PC-9 (cell line): ENCODE measurements at places on chromosomes 3 and 15. TPM values are rescaled to one million over a fixed set of nuclear protein-coding genes. Genes with fewer than 3 reads are reported as not detected.

DNA sequence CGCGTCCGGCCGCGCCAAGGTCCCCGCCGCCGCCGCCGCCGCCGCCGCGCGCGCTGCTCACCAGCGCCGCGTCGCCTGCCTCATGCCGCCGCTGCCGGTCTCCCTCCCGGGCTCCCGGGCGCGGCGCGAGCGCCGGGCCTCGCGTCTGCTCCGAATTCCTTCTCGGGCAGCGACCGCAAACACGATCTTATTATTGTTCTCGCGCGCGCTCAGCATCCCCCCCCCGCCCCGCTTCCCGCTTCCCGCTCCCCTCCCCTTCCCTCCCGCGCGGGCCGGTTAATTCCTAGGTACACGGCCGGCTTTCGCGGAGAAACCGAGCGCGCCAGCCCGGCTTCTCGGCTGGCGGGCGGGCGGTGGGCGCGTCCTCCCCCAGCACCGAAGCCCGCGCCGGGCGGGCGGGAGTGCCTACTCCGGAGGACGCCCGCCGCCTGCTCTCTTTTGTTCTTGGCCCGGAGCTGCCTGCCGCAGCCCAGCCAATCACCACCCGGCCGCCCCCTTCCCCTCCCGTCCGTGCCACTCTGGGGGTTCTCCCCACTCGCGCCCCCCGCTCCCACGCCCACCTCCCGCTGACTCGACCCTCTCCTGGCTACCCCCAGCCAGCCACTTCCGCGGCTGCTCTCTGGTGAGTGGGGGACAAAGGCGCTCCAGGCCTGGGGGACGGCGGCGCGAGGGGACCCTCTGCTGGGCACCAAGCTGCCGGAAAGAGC lies at the start of gene HDGFL3:
TSS of gene HDGFL3 (minus strand) at position 164 of the 707 bp plus-strand sequence. CDS start 409 bp downstream, outside the sequence.
- DNase-seq = peak; percentile 9

GRCh38 chr3:193573403-193574191 lies 18.9 kb upstream of the ATP13A4 start:
- DNase-seq = no peak

GRCh38 chr3:36679384-36680200 lies 84.8 kb downstream of the DCLK3 start:
- no peak for DNase-seq

GRCh38 chr15:68565726-68566125 lies 13.1 kb upstream of the CORO2B start:
- no peak for DNase-seq

DNA sequence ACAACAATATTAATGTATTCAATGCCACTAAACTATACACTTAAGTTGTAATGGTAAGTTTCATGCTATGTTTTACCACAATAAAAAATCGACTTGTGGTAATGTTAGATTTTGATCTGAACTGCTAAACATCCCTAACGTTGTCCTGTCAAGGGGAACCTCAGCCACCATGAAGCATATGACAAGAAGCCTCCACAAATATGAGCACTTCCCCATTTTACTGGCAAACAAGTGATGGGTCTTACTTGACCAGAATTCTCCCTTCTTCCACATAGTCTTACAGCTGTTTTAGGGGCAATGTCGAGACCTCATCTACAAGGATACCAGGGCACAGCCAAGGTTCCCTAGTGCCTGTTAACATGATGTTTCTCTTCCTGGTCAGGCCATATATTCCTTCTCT lies 124.2 kb upstream of the ABI3BP start:
- no peak for DNase-seq

DNA sequence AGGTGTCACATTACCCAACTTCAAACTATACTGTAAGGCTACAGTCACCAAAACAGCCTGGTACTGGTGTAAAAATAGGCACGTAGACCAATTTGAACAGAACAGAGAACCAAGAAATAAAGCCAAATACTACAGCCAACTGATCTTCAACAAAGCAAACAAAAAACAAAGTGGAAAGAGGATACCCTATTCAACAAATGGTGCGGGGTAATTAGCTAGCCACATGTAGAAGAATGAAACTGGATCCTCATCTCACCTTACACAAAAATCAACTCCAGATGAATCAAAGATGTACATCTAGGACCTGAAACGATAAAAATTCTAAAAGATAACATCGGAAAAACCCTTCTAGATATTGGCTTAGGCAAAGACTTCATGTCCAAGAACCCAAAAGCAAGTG lies 13.1 kb downstream of the PEAK1 start:
- DNase-seq = no peak

DNA sequence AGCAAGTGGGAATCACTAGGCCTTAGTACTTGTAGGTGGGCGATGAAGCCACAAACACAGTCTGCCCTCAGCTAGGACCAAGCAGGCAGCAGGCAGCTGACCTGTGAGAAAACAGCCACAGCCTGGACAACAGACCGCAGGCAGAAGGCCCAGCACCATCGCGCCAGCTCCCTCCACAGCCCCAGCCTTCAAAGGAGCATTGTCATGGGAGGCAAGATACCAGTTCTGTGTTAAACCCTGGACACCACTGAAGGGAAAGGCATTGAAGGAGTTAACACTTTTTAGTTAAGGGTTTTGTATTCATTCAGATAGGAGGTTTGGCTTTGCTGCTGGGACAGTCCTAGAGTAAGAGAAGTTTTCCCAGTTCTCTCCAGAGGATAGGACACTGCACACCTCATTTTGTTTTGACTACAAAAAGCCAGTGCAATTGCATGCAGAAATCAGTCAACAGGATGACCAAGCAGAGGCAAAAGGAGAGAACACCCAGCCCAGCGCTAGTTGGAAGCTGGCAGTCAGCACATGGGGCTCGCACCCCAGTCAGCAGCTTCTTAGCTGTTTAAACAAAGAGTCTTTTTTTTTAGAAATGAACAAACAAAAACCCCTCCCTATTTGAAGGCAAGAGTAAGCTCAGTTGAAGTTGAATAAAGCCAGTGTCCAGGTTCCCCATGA lies 286.1 kb upstream of the TPM1 start:
- no peak for DNase-seq

DNA sequence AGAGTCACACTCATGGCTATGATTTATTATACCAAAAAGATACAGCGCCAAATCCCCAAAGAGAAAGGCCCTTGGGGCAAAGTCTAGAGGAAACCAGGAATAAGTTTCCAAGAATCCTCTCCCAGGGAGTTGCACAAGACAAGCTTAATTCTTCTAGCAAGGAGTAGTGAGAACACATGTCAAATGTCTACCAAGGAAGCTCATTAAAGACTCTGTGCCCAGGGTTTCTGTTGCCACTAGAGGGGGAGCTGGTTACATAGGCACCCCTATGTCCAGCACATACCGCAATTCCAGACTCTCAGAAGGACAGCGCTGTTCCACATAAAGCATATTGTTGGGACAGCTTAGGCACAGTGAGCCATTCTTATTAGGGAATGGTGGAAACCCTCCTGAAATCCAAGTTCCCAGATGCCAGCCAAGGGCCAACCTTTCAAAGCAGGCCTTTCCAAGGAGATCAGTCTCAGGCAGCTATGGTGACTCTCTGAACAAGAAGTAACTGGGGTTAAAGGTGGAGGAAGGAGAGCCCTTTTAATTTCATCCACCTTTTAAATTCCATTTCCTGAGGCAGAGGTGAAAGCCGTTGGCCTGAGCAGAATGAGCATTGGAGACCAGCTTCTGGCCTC lies 194.2 kb downstream of the UACA start:
- peak; percentile 56 for DNase-seq

DNA sequence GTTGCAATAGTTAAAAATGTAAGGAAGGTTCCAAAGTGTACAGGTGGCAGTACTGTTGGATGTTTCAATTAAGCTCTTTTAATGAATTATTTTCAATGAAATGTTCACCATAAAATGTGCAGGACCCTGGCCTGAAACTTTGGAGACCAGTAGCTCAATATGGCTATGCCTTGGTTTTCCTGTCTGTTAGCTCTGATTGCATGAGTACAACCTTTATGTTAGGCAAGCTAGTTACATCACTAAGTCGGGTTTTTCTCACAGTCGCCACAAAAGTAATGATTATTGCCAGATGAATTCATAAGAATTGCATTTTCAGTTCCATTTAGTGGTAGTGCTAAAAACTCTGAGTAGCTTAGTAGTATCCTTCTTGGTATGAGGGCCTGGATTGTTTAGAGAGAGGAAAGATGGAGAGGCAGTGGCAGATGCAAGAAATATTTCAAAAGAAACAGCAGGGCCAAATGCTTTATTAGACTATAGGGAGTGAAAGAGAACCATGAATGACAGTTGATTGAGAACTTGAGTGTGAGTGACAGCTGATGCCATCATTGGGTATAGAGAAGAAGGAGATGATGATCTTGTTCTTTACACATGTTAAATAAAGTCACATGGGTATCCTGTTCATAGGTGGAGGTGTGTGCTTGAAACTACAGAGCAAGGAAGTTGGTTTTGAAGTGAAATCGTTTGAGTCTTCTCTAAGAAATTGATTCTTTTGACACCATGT lies 109.5 kb downstream of the AKAP13 start:
- DNase-seq = no peak

GRCh38 chr3:66481071-66482017 lies 19.5 kb downstream of the LRIG1 start:
- DNase-seq = no peak

DNA sequence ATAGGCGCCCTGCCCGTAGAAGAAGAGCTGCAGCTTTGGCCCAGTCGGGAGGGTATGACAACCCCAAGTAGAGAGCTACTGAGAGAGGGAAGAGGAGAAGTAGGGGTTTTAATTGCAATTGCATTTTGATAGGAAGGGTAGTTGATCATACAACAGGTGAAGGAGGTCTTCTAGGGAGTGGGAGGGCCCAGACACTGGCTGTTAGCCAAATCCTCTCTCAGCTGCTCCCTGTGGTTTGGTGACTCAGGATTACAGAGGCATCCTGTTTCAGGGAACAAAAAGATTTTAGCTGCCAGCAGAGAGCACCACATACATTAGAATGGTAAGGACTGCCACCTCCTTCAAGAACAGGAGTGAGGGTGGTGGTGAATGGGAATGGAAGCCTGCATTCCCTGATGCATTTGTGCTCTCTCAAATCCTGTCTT lies 408.9 kb upstream of the THBS1 start:
- peak; percentile 88 for DNase-seq

DNA sequence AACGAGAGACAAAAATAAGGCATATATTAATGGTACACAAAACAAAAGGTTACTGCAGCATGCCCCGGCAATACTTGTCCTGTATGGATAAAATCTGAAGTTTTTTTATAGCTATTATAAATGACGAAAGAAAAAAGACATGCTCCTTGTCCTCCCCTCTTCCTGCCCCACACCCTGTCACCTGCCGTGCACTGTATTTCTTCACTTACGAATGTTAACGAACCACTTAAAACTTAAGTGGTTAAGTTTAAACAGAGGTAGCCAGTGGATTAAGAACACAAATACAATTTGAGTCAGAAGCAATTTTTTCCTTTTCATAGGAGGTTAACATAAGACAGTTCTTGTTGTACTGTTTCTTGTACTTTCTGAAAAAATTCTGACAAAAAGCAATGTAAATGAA lies 799.1 kb upstream of the NECTIN3 start:
- no peak for DNase-seq

GRCh38 chr3:44992555-44993470 lies 16.8 kb downstream of the EXOSC7 start:
- no peak for DNase-seq

GRCh38 chr3:116863822-116864589 lies 154.4 kb downstream of the TUSC7 start:
- no peak for DNase-seq

GRCh38 chr3:23576379-23576959 lies 229.3 kb upstream of the UBE2E1 start:
- DNase-seq = peak; percentile 41

DNA sequence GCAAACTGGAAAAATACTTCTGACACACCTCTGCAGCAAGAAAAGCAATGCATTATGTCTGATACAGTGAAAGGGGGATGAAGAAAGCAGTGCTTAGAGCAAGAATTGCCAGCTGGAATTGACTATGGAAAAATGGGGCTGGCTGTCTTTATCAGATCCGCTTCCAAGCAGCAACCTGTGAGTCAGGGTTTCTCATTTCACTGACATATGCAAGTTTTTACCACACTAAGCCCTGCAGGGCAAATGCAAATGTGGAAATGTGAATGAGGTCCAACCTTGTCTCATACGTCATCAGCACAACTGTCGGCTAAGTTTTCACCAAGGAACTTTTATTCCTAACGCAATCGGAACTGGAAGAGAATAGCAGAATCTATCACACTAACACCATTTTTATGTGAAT lies 172.5 kb upstream of the GADL1 start:
- peak; percentile 72 for DNase-seq

DNA sequence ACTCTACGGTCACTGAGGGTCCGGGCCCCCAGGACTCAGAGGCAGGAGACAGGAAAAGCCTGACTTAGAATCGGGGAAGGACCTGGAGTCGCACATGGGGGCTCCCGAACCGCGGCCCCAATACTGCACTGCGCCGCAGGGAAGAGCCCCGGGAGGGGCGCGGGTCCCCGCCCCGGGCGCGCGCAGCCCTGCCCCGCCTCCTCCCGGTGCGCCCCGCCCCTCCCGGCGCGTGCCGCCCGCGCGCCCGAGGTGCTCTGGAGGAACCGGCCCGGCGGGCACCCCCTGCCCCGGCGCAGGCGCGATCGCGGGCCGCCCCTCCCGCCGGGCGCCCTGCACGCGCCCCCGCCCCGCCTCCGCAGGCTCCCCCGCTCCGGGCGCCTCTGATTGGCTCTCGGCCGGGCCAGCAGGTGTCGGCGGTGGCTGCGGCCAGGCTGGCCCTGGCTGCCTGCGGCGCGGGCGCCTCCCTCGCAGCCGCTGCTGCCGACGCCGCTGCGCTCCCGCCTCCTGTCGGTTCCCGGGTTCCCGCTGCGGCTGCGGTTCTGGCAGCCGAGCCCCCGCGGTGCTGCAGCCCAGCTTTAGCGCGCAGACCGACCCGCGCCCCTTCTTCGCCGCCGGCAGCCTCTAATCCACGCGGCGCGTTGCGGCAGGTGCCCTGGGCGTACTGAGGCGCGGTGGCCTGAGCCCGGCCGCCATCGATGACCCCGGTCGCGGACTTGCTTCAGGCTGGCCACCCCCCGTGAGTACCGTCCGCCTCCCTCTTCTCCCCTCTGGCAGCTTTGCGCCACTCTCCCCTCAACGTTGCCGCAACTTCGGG lies at the start of gene MYRIP:
TSS of gene MYRIP (plus strand) at position 429 of the 814 bp plus-strand sequence. CDS start 91,208 bp downstream, outside the sequence.
- peak; percentile 17 for DNase-seq

- no peak for DNase-seq
These were observed 159.9 kb upstream of the CMC1 start for GRCh38 chr3:28081533-28081947.

DNA sequence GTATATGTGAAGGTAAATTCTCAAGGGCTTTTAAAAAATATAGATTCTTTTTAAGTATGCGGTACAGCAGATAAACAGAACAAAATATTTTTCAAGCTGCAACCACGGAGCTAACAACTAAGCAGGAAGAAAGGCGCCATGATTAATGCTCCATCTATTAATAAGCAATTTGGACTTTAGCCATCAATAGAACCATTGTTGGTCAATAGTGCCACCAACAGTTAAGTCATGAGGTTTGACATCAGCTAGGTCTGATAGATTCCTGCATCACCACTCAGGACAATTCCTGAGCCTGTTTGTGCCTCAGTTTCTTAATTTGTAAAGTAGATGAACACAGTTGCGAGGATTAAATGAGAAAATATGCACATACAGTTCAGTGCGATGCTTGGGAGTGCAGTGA lies 65.1 kb upstream of the FAM3D start:
- no peak for DNase-seq

Gene RASSF1
- total RNA-seq = 15.9 and 17.7 TPM in 2 replicates

Gene ZNF280D
- total RNA-seq = 21.9 and 26.8 TPM in 2 replicates

Gene OR5K2
- not detected in 2 replicates for total RNA-seq

Gene GOLGA6B
- total RNA-seq = 0.22 TPM in 1 of 2 replicates, not detected in the other

Gene HTR3E
- total RNA-seq = not detected in 2 replicates

Gene DNAJB8
- not detected in 2 replicates for total RNA-seq

Gene SYNPR
- total RNA-seq = not detected in 2 replicates

Gene NR2E3
- 1.5 and 2.1 TPM in 2 replicates for total RNA-seq

Gene NME9
- 1.3 TPM in 1 of 2 replicates, not detected in the other for total RNA-seq

Gene ATP13A4
- 0.22 TPM in 1 of 2 replicates, not detected in the other for total RNA-seq

Gene ZNF774
- total RNA-seq = 6.2 and 6.3 TPM in 2 replicates

Gene RASGRP1
- total RNA-seq = 0.39 and 1.5 TPM in 2 replicates
